ENCODE measurements at places on chromosomes 5 and 9. TPM values are rescaled to one million over a fixed set of nuclear protein-coding genes. Genes with fewer than 3 reads are reported as not detected.

The NR2F1-AS1 gene
- total RNA-seq, result 33.6 TPM

The CDH9 gene
- total RNA-seq, result not detected

The CTSV gene
- under 0.01 TPM for total RNA-seq

The IRX2 gene
- total RNA-seq, result 0.33 TPM

Data from fibroblast of lung (primary cell).